ENCODE measurements at places on chromosomes 13 and 19.
A peak's percentile ranks its signal among the peaks of the same experiment; 100 is the strongest.

- peak; percentile 80 for DNase-seq
These were observed 12.2 kb upstream of the RELB start for GRCh38 chr19:44988896-44989556.

DNA sequence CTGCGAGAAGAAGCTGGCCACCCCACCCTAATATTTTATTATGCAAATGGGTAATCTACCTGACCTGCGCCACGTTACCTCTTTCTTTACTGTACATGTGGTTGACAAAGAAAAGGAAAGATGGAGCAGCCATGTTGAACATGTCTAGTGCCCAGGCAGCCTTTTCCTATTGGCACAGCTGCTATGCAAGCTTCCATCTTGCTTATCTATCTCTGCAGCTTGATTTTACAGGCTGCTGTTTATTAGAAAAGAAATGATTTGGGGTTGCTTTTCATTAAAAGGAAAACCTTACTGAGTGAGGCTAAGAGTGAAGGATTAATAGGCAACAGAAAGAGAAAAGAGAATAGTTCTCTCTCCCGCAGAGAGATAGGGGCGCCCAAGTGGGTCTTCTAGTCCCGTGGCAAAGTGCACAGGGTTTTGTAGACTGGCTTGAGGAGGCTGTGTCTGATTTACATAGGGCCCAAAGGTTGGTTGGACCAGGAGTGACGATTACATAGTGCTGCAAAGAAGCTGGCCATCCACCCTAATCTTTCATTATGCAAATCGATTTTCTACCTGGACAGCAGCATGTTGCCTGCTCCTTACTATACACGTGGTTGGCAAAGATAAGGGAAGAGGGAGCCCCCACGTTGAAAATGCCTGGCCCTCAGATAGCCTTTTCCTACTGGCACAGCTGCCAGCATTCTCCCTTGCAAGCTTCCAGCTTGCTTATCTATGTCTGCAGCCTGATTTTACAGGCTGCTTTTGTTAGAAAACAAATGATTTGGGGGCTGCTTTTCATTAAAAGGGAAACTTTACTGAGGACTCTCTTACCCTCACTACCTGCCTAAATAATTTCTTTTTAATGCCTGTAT, 28.3 kb downstream of the OR10H4 start:
- no peak for DNase-seq

DNA sequence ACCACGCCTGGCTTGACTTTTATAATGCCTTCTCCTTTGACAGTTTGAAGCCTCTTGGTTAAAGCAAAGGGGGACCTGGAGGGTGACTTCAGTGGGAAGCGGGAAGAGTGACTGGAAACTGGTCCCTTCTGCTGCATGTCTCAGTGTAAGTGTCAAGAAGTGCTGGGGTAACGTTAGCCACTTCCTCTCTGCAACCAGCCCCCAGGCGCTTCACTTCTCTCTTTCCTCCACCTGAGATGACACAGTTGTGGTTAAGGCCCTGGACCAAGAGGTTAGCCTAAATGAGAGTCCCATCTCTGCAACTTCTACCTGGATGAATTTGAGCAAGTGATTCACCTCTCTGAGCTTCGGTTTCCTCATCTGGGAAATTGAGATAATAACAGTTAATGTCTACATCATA, 16.3 kb downstream of the LEUTX start:
- no peak for DNase-seq

GRCh38 chr13:46559272-46559805, 6.4 kb downstream of the LRCH1 start:
- no peak for DNase-seq

DNA sequence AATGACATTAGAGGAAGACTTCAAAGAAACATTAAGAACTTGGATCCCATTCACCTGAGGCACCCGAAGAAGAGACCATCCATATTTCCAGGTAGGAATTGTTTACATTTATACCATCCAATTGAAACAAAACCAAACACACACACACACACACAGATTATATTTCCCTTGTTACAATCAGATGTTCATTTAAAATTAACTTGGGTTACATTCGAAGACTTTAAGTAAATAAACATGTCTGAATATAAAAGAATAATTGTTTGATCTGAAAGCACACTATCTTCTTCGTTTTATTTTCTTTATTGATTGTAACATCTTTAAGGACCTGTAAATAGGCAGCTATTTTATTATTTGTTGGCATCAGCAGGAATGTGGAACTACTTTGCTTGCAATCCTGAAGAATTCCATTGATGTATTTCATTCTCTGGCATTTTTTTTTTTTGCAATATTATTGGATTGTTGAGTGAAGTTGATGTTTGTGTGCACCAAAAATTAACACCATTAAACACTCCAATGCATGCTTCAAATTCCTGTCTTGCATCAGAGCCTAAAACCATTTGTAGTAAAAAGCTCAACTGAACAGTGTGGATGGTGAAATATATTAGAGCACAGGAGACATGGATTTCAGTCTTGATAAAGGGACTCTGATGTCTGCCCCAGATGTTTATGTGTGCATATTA, 85.3 kb upstream of the FRY start:
- no peak for DNase-seq

GRCh38 chr19:31675193-31675913, 326.1 kb upstream of the TSHZ3 start:
- no peak for DNase-seq

Data from MCF 10A (cell line).